ENCODE measurements at places on chromosomes 11 and 22.
A peak's percentile ranks its signal among the peaks of the same experiment; 100 is the strongest.

GRCh38 chr11:26830757-26831156, 108.9 kb upstream of the SLC5A12 start:
- DNase-seq: no peak

- no peak for DNase-seq
Measured at GRCh38 chr11:27717801-27718229, 17.6 kb upstream of the BDNF start.

DNA sequence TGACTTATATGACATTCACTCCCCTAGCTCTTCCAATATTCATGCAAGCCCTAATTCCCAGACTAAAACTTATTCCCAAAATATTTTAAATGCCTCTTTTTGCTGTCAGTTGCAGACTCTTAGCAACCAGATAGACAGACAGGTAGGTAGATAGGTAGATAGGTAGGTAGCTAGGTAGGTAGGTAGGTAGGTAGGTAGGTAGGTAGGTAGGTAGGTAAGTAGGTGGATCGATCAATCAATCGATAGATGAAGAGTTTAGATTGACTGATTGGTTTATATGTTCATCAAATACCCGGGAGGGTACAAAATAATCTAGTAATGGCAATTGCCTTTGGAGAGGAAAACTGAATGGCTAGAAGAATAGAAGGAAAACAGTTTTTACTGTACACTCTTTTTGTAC, 86.3 kb downstream of the TTC28 start:
- no peak for DNase-seq

DNA sequence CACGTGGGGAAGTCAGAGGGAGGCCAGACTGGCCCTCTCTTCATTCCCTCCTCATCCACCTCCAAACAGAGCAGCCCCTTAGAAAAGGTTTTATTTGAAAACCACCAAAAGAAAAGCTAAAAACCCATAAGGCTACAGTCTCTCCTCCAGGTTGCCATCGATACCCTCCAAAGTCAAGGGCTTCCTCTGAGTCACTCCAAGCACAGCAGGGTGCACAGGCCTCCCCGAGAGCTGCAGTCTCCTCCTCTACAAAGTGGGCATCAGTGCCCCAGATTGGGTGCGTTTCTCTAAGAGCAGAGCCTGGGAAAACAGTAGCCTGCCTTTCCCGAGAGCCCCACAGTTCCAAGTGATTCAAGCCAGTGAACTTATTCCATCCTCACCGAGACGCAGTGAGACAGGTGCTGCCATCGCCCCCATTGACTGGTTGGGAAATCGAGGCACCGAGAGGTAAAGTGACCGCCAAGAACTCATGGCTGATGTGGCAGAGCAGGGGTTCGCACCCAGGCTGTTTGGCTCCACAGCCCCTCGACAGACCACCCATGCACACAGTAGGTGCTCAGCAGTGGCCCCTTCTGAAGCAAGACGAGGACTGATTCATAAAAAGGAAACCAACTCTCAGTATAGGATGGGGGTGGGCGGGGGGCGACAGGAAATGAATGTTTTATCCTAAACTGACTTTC, 91.7 kb upstream of the SHISAL1 start:
- peak; percentile 30 for DNase-seq

- peak; percentile 92 for DNase-seq
Measured at GRCh38 chr11:95067039-95067840, 521 bp downstream of the SRSF8 start.

GRCh38 chr11:111957663-111958444, 20.7 kb downstream of the DIXDC1 start:
- no peak for DNase-seq

GRCh38 chr11:18046116-18046777, at the start of gene TPH1:
TSS of gene TPH1 (minus strand) at chr11:18046269. CDS start at chr11:18040762, 5,507 bp downstream.
- peak; percentile 79 for DNase-seq

- peak; percentile 43 for DNase-seq
Measured at GRCh38 chr11:1931341-1932104, 12.0 kb downstream of the TNNT3 start.

DNA sequence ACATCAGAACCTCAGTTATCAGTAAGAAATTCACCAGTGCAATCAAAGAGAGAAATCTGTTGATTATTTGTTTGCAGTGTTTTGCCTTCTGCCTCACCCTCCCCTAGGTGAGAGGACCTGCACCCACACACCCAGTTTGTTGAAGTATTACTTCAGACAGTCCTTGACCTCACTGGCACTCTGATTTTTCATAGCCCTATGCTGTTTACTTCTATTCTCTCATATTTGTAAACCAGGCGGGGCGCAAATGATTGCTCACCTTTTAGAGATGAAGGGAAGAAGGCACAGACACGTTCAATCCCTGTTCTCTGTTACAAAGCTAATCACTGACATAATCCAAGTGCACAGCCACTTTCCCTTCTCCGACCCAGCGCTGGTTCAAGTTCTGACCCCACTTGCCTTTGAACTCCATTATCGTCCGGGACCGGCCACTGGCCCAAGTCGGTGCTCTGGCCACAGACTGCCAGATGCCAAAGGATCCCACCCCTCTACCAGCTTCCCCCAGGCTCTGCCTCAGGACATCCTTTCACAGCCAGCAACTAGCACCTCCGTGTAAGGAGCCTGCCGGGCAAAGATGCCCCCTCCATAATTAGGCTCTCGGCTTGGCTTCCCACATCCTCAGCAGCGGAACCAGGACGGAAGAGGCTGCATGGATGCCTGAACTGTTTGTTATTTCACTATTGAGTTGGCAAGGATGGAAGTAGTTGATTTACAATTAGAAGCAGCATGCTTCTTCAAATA, 1.7 kb downstream of the ETS1 start:
- DNase-seq: no peak

DNA sequence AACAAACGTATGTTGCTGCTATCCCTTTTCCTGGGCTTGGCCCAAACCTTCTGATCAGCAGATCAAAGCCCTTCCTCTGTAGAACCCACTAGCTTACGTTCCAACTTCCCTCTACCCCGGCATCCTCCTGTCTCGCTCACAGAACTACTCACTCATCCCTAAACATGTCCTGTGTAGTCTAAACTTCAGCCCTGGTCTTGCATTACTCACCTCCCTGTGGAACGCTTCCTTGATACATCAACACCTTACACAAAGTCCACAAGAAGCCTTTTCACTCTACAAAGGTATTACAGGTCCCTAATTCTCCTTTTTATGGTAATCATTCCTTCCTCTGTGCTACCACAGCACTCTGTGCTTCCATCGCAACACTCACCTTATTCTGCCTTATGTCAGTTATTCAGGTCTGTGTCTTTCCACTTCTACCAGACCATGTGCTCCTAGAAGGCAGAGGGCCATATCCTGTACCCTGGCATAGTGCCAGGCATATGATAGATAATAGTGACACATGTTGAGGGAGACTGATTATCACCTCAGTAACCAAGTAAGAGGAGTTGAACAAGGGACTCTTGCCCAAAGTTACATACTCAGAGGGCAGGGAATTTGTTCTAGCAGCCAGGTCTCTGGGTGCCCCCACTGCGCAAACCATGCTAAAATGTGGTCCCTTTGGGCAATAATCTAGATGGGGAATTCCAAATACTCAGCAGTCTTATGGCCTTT, 41.6 kb downstream of the USP35 start:
- DNase-seq: no peak

DNA sequence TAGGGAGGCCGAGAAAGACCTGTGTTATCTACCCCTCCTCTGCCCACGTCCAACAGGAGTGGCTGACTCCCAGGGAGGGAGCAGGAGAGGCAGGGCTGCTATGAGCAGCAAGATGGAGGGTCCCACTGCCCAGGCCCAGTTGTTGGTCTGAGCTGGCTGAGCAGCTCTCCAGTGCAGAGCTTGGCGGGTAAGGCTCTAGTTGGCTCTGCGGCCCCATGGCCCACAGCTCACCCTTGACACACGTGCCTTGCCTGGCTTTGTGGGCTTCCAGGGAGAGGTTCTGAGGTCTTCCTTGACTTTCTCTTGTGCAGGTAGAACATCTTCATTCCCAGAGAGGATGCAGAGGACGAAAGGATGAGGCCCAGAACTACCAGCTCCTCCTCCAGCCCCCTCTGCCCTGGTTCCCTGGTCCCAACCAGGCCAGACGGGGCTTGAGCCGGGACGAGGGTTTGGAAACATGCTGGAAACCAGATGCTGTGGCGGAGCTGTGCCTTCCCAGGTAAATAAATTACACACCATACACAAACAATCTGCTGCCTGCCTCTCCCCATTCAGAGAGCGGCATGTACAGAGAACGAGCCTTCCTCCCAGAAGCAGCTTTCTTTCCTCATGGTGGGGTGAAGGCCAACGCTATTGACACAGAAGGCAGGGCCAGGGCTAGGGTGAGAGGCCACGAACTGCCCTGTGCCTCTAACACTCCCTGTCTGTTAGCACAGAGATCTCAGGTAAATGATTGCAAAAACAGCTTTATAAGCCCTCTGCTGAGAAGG, 48.1 kb downstream of the DSCAML1 start:
- no peak for DNase-seq

GRCh38 chr11:9675691-9676090, 11.8 kb downstream of the SWAP70 start:
- no peak for DNase-seq

DNA sequence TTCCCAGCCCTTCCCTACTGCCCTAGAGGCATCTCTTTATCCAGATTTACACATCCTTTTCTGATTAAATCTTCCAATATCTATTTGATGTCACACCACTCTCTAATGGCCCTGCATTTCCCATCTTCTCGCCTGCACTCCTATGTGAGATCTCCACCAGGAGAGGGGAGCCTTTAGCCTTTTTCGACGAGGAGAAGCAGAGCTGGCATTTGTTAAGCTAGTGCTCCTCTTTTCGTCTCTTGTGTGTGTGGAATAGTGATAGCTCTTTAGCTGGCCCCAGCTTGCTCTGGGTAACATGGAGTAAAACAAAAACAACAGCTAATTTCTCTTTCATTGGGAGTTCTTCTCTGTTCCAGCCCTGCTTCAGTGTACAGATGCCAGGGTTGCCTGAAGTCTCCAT, 536.5 kb downstream of the NTM start:
- DNase-seq: no peak

- DNase-seq: no peak
Measured at GRCh38 chr11:115942011-115942410, 437.8 kb upstream of the CADM1 start.

GRCh38 chr11:66685276-66686099, 7.8 kb upstream of the RBM4B start:
- peak; percentile 46 for DNase-seq

DNA sequence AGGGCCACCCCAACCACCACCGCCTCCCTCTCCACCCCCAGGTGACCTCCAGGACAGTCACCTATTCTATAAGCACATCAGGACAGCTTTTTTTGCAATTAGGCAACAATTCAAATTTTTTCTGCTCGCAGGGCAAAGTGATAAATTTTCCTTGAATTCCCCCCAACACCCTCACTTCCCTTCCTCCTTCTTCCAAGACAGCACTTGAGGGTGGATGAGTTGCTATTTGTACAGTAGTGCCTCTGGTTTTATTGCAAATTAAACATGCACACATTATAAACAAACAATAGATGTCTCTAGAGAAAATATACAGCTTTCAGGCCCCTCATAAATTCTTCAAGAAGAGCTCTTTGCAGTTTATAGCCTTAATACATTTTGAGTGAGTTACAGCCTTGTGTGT, 80.9 kb upstream of the USP47 start:
- DNase-seq: no peak

DNA sequence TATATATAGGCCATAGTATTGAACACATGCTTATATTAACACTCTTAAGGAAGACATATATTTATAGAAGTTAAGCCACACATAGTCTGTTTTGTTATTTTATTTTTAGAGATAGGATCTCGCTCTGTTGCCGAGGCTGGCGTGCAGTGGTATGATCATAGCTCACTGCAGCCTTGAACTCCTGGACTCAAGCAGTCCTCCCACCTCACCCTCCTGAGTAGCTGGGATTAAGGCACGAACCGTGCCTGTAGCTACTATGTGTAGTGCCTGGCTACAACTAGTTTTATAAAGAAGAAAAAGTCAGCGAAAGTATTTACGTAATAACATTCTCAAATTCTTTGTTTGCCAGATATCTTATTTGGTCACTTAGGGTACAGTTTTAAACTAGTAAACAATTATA, 5.6 kb upstream of the UCP2 start:
- peak; percentile 5 for DNase-seq

DNA sequence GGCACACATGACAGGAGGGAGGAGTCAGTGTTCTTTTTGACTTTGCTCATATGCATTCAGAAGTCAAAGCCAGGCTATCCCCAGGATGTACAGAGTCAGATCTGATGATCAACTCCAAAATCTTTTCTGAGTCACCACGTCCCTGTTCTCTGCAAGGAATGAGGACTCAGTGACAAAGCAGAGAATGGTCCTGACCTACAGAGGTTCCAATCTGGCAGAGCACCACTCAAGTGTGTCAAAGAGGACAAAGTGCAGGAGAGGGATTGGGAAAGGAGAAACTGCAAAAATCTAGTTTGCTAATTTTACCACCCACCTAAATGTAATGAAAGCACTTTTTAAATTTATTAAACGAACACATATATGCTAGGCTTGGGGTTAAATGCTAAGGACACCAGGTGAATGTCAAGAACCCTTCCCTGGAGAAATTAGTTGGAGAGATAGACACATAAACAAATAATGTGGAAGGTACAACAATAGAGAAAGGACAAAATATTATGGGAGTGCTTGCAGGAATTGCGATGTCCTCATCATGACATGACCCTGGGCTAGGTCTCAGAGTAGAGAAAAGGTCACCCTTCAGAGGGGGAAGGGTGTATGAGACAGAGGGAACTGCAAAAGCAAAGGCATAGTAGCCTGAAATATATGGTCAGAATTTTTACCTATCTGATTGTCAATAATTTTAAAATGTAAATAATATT, 56.3 kb downstream of the MTNR1B start:
- DNase-seq: no peak

Measured in upper lobe of right lung (tissue), 1 donor.